ENCODE measurements at places on chromosomes 12 and 14.
A peak's percentile ranks its signal among the peaks of the same experiment; 100 is the strongest.

DNA sequence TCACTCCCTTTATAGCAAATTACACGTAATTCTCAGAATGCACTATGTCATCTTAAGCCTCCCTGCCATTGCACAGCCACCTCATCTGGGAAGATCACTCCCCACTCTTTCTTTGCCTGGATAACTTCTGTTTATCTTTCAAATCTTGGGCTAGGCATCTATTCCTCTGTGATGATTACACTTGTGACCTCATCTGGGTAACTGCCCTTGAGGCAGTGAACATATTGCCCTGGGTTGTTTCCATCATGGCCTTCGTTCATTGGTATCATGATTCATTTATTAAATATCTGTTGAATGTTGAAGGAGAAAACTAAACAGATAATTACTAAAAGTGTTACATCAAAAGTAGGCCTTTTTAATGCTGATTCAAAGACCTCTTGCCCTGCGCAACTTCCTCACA, 26.2 kb upstream of the PDE3A start:
- no peak for DNase-seq

DNA sequence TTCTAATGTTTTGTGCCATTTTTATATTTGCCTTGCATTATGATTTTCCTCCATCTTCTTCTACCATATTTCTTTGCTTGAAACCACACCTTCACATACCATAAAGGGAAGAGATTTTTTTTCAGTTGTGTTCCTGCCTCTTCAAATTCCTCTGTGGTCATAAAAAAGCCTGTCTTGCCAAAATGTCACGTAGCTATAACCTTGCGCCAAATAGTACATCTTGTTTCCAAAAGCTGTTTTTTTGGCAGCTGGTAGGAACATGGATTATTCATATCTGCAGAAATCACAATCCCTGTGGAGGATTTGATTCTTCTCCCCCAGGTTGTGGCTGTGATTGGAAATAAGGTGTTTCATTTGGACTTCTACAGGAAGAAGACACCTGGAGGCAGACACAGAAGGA, 133.6 kb upstream of the SLC35F4 start:
- DNase-seq, result no peak

GRCh38 chr14:105636935-105637334, 110.6 kb downstream of the TMEM121 start:
- DNase-seq, result no peak

DNA sequence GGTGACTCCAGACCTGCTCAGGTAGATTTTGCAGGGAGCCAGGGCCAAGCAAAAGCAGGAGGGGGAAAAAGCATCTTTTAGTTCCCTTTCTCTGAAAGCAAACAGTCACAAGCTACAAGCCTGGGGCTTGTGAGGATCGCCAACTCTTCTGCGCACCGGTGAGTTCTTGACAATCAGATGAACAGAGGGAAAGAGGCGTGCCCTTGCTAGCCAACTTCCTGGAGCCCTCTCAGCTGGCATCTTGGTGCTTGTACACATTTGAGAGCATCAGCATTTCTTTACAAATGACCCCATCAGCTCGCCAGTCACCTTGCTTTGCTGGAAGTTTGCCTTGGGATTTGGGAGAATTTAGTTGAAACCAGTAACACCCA, 55.5 kb downstream of the ZNF664 start:
- no peak for DNase-seq

GRCh38 chr14:66610154-66610563, 102.2 kb downstream of the GPHN start:
- DNase-seq, result no peak

DNA sequence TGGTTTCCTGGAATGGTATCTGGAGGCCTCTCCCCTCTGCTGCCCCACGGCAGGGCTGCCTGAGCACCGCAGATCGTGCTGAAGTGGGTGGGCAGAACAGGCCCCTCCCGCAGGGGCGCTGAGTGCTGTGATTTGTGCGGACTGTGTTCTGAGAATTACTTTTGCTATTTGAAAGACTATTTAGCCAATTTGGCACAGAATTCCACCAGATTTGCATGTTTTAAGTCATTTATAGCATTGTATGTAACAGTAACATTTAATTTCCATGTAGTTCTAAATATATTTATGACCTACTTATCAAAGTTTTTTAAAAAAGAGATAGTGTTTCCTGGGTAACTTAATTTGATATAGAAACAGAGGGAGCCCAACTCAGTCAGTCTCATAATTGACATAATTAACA, 55.3 kb downstream of the TNFAIP2 start:
- DNase-seq, result no peak

- DNase-seq, result no peak
Measured at GRCh38 chr12:12930633-12931219, 21.2 kb downstream of the GPRC5D start.

DNA sequence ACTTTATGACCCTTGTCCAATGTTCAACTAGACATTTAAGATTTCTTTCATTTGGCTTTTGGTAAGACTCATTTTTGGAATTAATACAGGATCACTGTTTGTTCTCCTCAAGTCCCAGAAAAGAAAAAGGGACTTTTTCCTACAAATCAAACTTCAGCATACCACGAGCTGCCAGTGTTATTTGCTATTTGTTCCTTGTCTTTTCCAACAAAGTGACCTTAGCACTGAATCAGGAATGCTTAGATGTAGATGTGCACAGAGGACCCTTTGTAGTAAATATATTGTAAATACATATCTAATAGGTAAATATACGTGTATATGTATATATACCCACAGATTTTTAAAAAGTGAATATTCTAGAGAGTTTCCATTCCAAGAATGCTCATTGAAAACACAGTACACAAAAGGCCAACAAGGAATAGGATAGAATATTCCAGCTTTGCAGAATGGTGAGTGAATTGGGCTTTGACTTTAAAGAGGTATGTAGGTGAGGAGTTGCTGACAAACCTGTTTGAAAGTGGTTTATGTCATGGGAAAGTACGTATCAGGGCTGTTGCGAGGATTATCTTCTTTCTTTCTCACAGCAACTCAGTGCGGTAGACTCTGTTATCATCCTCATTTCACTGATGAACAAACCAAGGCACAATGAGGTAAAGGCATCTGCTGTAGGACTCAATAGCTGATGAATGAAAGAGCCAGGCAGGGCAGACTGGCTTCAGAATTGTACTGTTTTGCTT, 65.0 kb downstream of the HMGA2 start:
- DNase-seq, result no peak

DNA sequence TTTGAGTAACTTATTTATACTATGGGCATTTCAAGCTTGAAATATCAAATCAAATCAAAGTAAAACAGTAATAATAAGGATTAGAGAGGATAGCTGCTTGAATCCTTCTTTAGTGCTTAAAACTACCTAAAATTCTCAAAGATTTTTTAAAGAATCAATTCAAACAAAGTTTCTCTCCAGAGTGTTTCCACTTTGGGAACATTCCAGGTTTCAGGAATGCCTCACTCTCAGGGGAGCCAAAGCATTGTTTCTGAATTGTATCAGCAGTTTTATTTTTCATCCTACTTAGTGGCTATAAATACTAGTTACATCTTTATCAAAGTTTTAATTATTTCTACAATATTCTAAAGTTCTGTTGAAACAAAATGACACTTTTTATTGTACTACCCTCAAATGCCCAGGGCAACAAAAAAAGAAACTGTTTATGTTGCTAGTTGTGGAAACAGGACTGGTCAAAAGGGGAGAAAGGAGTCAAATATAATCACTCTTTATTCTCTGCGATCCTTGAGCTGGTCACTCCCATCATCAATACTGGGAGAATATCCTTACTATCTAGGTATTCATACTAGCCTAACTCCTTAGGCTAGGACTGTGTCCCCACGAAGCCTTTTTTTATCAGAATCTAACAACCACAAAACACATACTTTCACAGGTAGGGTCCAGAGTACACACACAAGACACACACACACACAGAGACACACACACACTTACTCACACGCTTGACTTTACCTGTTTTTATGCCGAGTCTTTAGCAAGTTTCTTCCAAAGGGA, 598 bp downstream of the RASSF9 start:
- no peak for DNase-seq

DNA sequence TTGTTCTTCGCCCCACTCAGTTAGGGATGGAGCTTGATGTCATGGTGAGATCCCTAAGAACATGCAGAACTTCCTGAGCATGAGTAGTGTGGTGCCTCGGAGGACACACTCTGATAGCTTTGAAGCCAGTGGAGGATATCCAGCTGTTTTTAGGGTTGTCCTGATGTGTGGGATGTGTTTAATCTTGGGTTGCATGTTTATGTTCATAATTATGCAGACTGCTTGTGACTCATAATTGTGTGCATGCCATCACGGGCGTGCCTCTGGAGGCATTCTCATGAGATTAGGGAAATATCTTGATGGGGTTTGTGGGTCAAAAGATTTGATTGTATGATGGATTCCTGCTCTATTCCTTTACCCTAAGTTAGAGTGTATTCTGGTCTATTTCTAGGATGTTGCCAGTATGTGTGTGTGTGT, 267.4 kb upstream of the PELI2 start:
- no peak for DNase-seq

- DNase-seq, result no peak
Measured at GRCh38 chr12:112979041-112979680, 842 bp downstream of the OAS2 start.

DNA sequence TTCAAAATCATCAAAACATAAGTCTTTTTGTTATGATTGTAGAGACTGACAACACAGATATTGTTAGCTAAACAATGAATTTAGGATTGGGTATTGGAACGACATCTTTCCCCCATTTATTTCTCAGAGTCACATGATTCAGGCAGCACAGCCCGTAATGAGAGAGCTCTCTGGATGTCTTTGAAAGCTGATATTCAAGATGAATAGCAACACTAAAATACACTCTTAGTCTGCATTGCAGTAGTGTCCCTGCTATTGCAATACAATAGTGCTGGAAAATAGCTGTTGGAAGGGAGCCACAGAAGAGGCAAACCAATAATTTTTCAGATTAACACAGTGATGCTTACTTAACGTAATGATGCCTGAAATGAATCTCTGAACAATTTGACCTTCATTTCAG, 9.9 kb downstream of the GTSF1 start:
- DNase-seq, result no peak

DNA sequence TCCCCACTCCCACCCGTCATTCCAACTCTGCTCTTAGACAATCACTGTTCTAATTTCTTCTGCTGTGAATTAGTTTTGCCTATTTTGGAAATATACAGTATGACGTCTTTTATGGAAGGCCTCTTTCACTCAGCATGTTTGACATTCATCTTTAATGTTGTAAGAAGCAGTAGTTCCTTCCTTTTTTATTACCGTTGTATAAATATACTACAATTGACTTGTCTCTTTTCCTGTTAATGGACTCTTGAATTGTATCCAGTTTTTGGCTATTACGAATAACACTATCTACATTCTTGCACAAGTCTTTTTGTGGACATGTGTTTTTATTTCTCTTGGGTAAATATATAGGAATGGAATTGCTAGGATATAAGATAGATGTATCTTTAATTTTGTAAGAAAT, 4.9 kb upstream of the PMCH start:
- DNase-seq, result no peak

DNA sequence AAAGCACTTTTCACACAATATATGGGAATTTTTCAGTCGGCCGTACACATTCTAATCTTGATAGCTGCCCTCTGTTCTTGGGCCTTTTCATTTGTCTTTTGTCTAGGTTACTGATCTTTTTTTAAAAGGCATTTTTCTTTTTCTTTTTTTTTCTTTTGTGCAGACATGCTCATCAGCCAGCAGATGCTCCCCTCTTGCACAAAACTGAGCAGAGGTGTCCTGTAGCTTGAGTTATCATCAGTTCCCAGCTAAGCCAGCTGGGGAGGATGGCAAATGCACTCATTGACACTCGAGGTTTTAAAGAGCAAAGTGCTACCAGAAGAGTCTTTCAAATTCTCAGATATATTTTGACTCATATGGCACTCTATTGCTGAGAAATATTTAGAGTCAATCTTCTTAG, 913.9 kb upstream of the SEL1L start:
- no peak for DNase-seq

DNA sequence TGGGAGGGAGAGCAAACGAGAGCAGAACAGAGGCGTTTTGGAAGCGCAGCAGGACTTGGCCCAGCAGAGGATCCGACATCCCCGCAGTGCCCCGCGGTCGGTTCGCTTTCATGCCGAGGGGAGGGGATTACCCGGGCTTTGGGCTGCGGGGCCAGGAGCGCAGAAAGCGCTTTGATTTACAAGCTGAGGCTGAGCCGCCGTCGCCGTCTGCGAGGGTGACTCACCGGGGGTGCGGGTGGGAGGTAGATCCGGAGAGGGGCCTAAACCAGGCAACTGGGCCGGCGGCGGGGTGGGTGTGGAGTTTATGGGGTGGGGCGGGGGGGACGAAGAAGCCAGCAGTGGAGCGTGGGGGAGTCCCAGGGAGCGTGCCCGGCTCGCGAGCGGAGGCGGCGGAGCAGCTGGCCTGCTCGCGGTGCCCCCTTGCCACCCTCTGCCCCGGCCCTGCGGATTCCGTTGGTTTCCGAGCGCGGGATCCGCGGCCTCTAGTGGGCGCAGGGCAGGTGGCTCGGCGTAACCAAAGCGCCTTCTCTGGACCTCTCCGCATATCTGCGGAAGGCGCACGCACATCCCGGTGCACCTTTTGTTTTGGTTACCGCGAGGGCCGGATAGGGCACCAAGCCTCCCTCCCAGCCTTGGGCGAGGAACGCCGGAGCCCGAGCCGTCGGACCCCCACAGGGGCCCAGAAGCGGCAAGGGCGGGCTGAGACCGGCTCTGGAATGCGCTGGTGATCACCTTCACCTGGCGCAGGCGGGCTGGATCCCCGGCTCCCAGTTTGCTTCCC, 2.6 kb downstream of the SIX4 start:
- peak; percentile 47 for DNase-seq

GRCh38 chr12:82437744-82438143, 79.4 kb downstream of the METTL25 start:
- no peak for DNase-seq

DNA sequence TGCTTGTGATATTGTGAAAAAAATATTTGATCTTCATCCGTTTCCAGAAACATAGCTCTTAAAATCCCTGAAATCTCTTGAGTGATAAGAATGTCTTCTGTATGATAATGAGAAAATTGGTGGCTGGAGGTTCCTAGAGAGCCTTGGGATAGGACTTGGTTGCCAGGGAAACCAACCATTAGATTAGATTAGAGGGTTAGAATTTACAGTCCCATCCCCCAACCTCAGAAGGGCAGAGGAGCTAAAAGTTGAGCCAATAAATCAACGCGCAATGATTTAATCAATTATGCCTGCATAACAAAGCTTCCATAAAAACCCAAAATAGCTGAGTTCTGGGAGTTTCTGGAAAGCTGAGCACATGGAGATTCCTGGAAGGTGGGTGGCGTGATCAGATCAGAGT, 10.6 kb downstream of the SEL1L start:
- DNase-seq, result no peak

GRCh38 chr12:53098354-53098981, 1.0 kb downstream of the IGFBP6 start:
- no peak for DNase-seq
